ENCODE measurements at places on chromosomes 13 and 19.

- no peak for DNase-seq
Measured at GRCh38 chr13:49858178-49858856, 65.8 kb upstream of the KPNA3 start.

GRCh38 chr13:22960827-22961226 is 220.0 kb upstream of the SGCG start:
- no peak for DNase-seq

GRCh38 chr13:79749984-79750551 is 269.1 kb downstream of the NDFIP2 start:
- no peak for DNase-seq

- no peak for DNase-seq
Measured at GRCh38 chr19:41264581-41265394, 616 bp downstream of the HNRNPUL1 start.

DNA sequence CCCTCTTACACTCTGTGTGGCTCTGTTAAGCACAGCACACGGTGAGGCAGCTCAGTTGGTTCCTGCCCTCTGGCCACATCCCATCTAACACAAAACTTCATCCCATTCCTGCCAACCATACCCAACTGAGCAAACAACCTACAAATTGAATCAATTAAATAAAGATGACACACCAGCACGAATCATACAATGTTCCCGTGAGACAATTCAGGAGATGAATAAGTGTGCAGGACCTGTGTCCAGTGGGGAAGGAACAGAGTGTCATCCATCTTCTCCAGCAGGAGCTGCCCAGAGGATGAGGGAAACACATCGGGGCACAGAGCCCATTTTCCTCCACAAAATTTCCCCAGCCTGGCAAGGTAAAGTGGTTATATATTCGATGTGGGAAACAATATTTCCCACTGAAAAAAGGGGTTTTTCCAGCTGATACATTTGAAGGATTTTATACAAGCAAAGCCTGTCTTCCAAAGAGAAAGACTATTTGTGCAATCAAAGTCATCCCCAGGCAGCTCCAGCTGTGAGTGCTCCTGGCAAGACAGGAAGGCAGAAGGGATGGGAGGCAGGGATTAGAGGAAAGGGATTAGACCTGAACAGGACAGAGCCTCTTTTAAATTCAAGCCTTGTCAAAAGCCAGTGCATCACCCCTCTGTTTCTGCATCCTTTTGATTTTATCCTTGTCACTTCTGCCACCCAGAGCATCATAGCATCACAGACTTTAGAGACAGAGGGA is 240.2 kb downstream of the LHFPL6 start:
- DNase-seq = no peak

GRCh38 chr13:99275093-99275469 is 16.9 kb upstream of the GPR18 start:
- DNase-seq = no peak

DNA sequence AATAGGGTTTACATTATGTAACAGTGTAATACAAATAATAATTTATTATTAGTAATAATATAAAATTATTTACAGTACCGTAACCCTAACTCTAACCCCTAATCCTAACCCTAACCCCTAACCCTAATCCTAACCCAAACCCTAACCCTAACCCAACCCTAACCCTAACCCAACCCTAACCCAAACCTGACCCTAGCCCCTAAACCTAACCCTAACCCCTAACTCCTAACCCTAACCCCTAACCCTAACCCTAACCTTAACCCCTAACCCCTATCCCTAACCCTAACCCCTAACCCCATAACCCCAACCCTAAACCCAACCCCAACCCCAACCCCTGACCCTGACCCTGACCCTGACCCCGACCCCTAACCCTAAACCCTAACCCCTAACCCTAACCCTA is 45.7 kb downstream of the PLPP2 start:
- no peak for DNase-seq
